ENCODE measurements at places on chromosomes 2 and 18.
A peak's percentile ranks its signal among the peaks of the same experiment; 100 is the strongest.

- DNase-seq, result no peak
Measured at GRCh38 chr18:54852780-54853675, 24.8 kb downstream of the RAB27B start.

DNA sequence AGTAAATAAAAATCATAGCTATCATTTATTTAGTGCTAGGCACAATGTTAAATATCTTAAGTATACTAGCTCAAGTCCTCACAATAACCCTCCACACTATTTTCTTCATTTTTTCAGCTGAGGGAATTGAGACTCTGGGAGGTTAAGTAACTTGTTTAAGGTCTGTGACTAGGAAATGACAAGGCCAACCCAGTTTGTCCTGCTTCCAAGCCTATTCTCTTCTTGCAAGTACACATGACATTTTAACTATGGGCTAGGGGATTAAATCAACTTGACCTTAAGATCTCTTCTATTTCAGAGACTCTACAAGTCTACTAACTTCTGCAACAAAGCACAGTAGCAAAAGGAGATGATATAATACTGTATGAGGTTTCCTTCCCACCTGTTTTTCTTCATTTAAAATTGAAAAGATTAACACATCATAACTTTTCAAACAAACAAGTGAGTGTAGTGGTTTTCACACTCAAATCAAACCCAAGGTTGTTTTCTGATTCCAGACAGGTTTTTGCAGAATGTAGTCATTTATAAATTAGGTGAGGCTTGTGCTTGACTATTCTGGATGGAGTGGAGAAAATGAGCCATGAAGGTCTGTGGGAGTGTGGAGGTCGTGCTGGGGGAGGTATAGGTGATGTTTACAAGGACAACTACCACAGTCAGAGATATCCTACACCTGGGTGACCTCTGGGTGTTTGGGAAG, 57.0 kb downstream of the CD28 start:
- no peak for DNase-seq

GRCh38 chr2:121058852-121059558, 226.0 kb downstream of the TFCP2L1 start:
- no peak for DNase-seq

GRCh38 chr2:190678444-190679162, 29.7 kb downstream of the NAB1 start:
- no peak for DNase-seq

- DNase-seq, result no peak
Measured at GRCh38 chr2:174492963-174493431, 6.2 kb upstream of the GPR155 start.

DNA sequence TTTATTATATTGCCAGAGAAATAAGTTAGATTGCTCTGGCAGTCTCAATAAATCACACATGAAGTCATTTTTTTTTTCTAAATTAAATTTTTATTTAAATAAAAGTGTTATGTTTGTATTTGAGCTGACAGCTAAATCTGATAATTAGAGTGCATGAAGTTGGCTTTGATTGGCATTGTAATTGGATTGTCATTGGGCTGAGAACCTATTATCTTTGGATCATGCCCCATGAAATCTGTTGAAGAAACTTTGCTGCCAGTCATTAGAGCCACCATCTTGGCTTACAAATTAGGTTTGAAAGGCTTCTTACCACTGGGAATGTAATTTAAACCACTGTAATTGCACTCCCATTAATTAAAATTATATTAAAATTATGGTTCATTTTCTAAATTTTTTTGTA, 507.9 kb upstream of the FANCL start:
- no peak for DNase-seq

- peak; percentile 77 for DNase-seq
Measured at GRCh38 chr18:361941-362310, 94.1 kb upstream of the THOC1 start.
